ENCODE measurements at places on chromosomes 3 and 15.
A peak's percentile ranks its signal among the peaks of the same experiment; 100 is the strongest.

DNA sequence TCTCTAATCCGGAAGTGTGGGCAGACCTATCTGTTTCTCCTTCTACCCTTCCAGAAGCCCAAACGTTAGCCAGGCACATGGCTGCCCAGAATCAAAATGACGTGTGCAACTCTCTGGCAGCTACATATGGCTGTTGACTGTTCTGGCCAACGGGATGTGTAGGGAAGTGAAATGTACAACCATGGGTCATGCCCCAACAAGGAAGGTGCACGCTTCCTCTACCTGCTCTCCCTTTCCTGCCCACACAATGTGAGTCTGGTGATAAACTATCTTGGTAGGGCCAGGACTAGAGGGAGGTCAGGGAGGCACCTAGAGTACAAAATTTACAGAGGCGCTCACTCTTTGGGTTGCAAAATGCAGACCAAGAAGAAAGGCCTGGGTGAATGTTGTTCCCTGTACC is 495.9 kb upstream of the PROK2 start:
- no peak for DNase-seq

DNA sequence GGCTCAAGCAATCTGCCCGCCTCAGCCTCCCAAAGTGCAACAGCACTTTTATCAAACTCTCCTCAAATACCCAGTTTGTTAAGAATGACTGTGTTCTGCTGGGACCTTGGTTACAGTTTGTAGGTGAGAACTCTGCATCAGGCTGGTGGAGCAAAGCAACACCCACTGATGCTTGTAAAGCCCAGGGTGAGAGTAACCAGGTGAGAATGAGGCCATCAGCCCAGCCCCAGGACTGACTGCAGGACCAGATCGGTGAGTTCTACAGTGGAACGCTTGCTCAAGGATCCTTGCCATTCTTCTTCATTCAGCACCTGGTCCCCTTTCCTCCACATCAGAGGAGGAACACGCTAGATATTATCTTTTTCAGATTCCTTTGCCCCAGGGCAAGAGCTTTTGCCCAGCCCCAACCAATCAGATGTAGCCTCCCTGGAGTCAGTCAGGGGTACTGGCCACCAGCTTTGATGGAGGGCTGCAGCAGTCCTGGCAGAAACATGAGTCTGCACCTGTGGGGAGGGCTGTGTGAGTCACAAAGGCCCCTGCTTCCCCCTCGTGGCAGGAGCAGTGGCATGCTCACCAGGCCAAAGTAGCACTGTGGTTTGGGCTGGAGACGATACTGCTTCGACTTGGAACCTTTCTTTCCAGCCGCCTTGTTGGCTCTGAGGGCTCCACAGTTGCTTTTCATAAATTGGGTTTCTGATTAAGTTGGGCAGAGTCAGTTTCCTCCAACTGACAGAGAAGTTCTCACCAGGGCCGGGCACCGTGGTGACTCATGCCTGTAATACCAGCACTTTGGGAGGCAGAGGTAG is 3.5 kb upstream of the SHISA5 start:
- DNase-seq = peak; percentile 52

DNA sequence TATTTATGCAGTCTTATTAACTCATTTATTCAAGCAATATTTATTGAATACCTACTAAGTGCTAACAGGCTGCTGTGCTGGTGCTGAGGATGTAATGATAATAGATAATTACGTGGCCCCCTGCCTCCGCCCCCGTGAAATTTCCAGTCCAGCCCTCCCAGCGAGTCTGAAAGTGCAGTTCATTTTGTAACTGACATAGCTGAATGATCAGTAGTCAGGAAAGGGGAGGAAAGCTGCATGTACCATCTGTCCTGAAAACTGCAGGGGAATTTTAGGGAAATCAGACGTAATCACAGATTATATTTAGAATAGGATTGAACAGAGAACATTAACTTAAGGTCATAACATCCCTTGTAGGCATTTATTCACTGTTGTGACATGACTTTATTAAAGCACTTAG is 736.8 kb downstream of the MCTP2 start:
- no peak for DNase-seq

DNA sequence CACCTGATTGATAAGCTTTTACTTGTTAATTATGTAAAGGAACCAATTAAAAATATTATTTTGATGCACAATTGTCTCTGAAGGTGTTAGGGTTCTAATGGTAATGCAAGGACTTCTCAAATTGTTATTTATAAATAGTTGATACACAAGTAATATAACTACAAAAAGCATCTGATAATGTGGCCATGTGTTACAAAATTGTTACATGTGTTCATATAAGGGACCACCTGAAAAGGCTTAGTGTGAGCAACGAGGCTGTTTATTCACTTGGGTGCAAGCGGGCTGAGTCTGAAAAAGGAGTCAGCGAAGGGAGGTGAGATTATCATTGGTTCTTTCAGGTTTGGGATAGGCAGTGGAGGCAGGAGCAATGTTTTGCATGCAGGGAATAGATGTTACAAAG is 421.9 kb upstream of the CADM2 start:
- no peak for DNase-seq

- DNase-seq = no peak
These were observed 35.8 kb downstream of the CMTM8 start for GRCh38 chr3:32274306-32274705.

DNA sequence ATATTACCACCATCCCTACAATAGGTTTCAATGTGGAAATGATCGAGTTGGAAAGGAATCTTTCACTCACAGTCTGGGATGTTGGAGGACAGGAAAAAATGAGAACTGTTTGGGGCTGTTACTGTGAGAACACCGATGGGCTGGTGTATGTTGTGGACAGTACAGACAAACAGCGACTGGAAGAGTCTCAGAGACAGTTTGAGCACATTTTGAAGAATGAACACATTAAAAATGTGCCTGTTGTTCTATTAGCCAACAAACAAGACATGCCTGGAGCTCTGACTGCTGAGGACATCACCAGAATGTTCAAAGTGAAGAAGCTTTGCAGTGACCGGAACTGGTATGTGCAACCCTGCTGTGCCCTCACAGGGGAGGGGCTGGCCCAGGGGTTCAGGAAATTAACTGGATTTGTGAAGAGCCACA is 510 bp downstream of the ARL14 start:
- DNase-seq = peak; percentile 14

DNA sequence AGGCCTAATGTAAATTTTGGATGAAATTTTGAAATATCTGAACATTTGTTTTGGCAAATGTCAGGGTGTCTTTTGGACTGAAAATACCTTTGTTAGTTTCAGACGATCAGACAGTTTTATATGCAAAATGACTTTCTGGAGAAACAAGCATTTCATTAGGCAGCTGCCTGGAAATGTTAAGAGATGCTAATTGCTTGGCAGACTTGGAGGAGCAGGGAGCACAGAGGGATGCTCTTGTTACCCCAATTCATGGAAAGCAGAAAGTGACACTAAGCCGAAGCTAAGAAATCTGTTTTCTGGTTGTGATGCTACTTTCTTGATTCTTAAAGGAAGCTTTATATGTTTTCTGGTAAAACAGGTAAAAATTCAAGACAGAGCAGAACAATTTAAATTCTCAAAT is 204.3 kb upstream of the GBE1 start:
- DNase-seq = no peak

- DNase-seq = no peak
These were observed 166.9 kb upstream of the ROBO2 start for GRCh38 chr3:76872999-76873398.

- DNase-seq = no peak
These were observed 302.0 kb downstream of the EDEM1 start for GRCh38 chr3:5489536-5489935.

DNA sequence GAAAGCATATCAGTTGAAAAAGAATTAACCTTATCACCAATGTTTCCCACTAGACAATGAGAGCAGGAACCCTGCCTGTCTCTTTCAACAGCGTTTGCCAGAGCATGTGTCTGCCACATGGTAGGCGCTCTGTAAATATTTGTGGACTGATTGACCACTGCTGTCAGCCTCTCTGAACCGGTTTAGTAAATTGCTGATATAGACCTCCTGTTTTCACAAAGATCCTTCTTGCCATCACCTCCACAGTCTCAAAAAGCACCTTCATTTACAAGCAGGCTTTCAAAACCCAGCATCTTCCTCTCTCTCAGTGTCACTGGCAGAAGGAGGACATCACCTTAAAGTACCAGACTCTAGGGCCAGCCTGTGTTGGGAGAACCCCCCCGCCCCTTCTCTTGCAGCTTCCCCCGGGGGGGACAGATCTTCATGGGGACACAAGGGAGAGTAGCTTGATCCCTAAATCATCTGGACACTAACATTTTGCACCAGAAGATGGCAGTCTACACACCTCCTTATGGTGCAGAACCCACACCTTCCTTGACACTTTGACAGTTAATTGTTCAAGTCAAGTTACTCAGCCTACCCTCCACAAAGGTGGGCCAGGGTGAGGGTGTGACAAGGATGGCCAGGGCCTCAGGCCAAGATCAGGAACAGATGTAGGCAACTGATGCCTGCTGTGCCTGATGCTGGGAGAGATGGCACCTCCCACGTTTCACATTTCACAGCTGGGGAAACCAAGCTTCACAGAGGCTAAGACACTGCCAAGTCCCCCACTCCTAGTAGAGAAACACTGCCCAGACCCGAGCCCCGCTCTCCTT is 37.8 kb upstream of the USP3 start:
- DNase-seq = peak; percentile 61

DNA sequence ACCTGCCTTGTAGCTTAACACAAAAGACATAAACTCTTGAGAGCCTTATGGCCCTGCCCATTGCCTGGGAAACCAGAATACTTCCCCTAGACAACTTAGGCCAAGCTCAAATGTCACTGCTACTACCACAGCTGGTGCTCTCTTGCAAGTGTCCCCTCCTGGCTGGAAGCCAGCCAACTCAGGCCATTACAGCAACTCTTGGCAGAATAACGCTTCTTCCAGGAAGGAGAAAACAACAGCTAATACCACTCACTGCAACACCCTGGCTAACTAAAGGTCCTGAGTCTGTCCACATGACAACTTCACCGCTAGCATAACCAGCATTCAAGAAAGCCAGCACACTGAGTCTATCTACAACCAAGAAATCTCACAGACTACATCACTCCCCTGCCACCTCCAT is 5.1 kb upstream of the B4GALT4 start:
- no peak for DNase-seq

DNA sequence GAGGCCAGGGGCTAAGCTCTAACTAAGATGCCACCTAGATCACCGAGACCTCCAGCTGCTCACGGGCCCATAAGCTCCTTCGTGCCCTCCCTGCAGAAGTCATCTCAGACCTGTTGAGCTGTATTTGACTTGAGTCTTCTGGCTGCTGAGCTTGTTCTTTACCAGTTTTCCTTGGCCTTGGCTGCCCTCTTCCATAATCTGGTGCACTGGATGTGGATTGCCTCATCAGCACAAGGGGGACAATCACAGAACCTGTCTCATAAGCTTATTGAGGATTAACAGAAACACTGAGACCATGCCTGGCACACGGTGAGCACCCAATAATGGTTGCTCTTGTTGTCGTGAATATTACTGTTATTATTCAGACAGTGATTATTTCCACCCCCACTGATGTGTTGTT is 101.1 kb downstream of the EPHB1 start:
- no peak for DNase-seq

DNA sequence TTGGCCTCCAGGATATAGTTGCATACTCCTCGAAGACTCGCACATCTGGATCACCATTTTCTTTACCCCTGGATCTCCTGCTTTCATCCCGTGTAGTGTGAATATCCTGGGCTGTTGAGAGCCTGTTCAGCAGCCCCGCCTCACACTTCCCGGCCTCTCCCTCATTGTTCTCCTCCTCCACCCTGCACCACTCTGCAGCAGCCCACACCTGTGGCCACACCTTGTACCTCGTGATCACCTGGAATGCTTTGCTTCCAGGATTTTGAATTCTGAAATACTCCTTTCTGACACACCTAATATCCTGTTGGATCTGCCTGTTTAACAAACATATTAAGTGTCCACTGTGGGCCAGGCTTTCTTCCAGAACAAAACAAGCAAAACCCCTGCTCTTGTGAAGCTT is 14.4 kb downstream of the ABHD17C start:
- DNase-seq = no peak

GRCh38 chr3:193714523-193715137 is 121.6 kb downstream of the OPA1 start:
- DNase-seq = no peak

DNA sequence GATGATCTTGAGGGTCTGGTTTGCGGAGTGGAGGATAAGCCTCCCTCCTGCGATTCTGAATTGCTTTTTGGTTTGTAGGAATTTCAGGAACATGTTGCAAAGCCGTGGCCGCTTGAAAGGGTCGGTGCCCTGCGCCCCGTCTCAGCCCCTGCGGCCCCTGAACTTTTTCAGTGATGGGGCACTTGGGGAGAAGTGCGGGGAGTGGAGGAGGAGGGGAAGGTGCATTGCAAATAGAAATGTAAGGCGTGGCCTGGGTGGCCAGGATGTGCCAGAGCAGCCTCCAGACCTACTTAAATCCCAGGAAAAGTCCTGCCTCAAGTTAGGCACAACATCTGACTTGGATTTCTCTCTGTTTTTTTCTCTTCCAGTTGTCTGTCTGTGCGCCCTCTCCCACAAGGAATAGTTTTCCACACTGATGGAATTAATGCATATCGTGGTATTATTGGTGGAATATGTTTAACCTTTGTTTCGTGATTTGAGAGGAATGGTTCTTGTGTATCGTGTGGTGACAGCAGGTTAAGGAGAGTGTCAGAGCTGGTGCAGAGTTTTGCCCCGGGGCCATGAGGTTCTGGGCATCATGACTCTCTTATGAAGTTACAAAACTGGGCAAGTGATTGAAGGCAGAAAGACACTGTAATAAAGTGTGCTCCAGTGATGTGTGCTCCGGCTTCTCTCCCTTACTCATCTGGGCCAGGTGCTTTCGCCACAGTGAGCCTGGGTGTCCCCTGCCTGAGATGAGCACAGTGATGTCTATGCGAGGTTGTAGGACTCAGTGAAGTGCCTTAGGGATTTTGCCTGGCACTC is 153.8 kb downstream of the PGPEP1L start:
- DNase-seq = no peak

Data from fibroblast of skin of scalp (primary cell).